ENCODE measurements at places on chromosomes 11 and 22.

- DNase-seq = no peak
Measured at GRCh38 chr11:83070731-83071566, 748 bp downstream of the RAB30 start.

DNA sequence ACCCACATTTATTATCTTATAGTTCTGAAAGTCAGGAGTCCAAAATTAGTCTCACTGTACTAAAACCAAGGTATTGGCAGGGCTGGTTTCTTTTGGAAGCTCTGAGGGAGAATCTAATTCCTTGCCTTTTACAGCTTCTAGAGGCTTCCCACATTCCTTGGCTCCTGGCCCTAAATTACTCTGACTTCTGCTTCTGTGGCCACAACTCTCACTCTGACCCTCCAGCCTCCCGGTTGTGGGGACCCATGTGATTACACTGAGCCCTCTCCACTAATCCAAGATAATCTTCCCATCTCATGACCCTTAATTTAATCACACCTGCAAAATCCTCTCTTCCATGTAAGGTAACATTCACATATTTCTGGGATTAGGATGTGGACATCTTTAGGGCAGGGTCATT, 110.9 kb downstream of the ARL14EP start:
- DNase-seq = no peak

GRCh38 chr11:11351042-11351586, 1.9 kb downstream of the CSNK2A3 start:
- no peak for DNase-seq

DNA sequence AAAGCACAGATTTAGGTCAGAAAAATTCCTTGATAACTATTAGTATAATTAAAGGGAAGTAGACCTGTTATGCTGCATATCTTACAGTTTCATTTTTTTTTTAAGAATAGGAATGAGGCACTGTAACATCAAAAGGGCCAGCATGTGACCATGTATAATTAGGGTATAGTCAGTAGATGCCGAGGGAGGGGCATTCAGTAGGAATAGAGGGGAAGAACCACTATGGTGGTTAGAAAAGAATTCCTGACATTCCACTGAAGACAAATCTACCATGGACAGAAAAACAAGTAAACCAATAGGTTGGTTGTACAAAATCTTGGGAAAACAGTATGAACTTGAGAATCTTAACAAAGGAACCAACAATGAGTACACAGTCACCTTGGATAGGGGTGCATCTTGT, 78.4 kb upstream of the CCDC179 start:
- DNase-seq = no peak

GRCh38 chr11:106389101-106389500, 311.6 kb downstream of the AASDHPPT start:
- DNase-seq = peak; percentile 83

DNA sequence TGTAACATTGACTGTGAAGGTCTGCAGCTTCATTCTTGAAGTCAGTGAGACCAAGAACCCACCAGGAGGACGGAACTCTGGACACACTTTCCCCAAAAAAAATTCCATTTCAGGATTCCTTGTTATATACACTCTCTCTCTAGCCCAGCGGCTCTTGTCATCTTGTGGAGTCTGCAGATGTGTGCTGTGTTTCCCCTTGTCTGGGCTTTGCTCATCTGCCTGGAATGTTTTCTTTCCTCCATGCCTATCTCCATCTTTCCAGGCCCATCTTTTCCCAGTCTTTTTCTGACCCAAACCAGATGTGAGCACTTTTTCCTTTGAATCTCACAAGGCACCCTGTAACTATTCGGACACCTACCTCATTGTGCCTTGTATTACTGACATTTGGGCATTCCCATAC, 5.1 kb upstream of the DRG1 start:
- DNase-seq = no peak

DNA sequence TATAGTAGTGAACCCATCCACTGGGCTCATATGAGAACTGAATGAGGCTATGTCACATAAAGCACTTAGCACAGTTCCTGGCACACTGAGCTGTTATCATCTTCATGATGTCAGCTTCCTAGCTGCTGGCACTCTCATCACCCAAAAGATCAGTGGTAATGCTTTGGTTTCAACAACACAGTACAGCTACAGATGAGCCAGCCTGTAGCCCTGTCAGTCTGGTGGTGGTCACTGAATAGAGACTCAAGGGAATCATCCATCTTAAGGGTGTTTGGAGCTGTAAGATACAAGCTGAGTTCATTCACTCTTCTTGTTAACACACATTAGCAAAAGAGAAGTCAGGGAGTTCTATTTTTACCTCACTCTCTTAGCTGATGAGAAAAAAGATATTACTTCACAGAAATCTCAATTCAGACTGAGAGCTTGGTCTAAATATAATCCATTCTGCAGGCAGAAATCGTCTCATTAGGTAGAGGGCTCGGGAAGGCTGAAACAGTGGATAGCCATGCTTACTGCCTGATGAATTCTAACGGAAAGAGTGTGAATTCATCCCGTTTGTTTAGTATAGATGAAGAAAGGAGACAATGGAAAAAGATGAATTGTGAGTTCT, 6.3 kb upstream of the SLC1A2 start:
- no peak for DNase-seq
